Regular cardiac myocyte (primary cell): ENCODE measurements at places on chromosomes 5 and 9. TPM values are rescaled to one million over a fixed set of nuclear protein-coding genes. Genes with fewer than 3 reads are reported as not detected.

PRRX2 gene
- total RNA-seq, result 3.9 and 4.6 TPM in 2 replicates

CRB2 gene
- total RNA-seq, result under 0.01 TPM in 1 of 2 replicates, not detected in the other

LCN1 gene
- total RNA-seq, result under 0.01 TPM in 1 of 2 replicates, not detected in the other

PKN3 gene
- 0.28 and 1.7 TPM in 2 replicates for total RNA-seq

F12 gene
- total RNA-seq, result 0.58 TPM in 1 of 2 replicates, not detected in the other
